NCI-H460 (cell line): ENCODE measurements at places on chromosomes 5 and 9.

DNA sequence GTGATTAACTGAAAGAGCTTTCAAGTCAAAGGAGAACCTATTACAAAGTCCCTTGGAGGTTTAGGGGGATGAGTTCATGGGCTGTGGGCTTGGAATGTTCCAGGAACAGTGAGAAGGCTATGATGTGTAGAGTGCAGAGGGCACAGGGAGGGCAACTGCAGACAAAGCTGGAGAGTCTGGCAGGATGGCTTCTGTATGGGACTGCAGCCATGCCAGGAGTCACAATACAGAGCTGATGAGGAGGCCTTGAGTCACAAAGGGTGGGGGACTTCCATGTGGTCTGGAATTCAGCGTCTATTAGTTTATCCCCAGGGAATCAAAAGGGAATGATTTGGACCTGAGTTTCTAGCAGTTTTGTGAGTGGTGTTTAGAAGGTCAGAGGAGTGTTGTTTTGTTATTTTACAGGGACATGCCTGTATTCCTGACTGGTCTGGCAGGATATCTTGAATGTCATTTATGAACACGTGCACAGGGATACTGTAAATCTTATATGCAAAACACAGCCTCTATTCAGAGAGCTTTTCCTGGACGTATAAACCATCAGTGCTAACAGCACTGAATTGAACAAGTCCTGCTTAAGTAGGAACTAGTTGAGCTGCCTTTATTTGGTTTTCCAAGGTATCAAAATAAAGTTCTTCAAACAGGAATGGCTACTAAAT lies 14.3 kb upstream of the TEK start:
- no peak for DNase-seq

GRCh38 chr5:75341934-75342333 lies 4.9 kb downstream of the HMGCR start:
- DNase-seq: no peak

DNA sequence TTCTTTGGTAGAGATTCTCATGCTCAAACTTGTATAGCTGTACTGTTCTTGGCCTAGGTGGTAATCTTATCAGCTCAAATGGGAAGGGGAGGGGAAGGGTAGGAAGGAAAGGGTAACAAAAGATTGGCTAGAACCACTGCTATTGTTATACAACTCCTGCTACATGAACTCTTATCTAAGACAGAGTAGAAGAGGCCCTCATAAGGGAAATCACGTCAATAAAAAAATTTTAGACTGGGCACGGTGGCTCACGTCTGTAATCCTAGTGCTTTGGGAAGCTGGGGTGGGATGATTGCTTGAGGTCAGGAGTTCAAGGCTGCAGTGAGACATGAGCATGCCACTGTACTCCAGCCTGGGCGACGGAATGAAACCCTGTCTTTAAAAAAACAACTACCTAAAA lies 15.9 kb downstream of the STOM start:
- DNase-seq: no peak

GRCh38 chr5:132427281-132428146 lies 58.0 kb downstream of the SLC22A5 start:
- no peak for DNase-seq

- DNase-seq: no peak
These were observed 76.4 kb downstream of the NDFIP1 start for GRCh38 chr5:142184988-142185387.

DNA sequence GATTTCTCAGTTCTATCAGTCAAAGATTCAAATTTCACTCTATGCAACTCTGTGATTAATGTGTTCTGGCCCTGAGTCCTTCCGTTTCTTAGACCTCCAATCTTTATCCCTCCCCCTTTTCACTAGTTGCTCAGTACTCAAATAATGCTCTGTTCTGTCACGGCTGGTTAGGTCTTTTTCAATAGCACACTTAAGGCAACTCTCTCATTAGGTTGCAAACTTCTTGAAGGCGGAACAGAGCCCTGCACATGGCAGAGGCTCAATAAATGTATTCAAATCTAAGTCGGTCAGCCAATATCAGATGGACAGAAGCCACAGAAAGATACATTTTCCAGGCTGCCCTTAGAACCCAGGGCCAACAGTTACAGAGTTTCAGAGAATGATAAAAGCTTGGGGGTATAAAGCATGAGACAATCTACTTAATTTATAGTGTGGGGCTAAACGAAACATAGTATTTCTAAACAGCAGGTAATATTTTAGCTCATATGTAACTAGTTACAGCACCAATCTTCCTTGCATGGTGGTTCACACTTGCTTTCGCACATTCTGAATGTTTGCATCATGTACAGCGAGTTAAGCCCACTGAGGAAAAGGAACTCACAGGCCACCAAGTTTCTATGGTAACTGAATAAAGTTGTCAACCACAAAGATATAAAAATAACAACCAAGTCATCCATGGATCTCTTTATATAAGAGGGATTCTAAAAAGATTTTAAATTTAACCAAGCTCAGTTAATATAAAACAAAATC lies 67.1 kb upstream of the GOLPH3 start:
- no peak for DNase-seq

- no peak for DNase-seq
These were observed 288.9 kb downstream of the TRPM3 start for GRCh38 chr9:70832492-70832891.

- no peak for DNase-seq
These were observed 13.1 kb downstream of the FAXDC2 start for GRCh38 chr5:154837009-154837901.

DNA sequence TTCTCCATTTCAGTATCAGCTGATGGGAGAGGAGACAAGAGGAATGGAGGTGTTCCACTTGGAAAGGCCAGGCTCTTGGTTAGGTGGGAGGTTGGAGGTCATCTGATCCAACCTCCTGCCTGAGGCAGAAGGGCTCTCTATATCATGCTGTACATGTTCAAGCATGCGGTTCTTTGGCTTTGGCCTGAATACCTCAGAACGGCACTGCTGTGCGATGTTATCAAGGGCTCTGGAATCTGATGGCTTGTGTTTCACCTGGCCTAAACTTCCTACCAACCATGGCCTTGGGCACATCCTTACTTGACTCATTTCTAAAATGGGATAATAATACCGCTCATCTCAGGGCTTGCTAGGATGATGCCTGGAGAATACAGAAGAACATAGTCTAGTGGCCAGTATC lies 90.1 kb upstream of the FAM169A start:
- no peak for DNase-seq

GRCh38 chr9:105432247-105432842 lies 15.5 kb upstream of the FSD1L start:
- DNase-seq: no peak

GRCh38 chr9:104914466-104914865 lies 13.5 kb downstream of the ABCA1 start:
- DNase-seq: no peak

DNA sequence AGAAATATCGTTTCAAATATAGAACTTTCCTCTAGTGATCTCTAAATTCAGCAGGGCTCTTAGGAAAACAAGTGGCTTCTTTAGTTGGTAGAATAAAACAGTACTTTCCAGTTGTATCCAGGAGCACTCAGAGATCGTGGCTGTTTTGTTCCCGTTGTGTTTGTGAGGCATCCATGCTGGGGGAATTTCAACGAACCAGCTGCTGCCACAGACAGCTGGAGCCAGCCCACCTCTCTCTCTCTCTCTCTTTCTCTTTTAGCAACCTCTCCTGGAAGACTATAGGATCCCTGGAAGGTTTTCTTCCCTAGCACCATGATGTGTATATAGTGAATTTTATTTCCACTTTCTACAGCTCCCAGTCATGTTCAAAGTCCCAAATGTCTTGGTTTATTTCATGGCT lies 1116.0 kb upstream of the SEMA6A start:
- no peak for DNase-seq

DNA sequence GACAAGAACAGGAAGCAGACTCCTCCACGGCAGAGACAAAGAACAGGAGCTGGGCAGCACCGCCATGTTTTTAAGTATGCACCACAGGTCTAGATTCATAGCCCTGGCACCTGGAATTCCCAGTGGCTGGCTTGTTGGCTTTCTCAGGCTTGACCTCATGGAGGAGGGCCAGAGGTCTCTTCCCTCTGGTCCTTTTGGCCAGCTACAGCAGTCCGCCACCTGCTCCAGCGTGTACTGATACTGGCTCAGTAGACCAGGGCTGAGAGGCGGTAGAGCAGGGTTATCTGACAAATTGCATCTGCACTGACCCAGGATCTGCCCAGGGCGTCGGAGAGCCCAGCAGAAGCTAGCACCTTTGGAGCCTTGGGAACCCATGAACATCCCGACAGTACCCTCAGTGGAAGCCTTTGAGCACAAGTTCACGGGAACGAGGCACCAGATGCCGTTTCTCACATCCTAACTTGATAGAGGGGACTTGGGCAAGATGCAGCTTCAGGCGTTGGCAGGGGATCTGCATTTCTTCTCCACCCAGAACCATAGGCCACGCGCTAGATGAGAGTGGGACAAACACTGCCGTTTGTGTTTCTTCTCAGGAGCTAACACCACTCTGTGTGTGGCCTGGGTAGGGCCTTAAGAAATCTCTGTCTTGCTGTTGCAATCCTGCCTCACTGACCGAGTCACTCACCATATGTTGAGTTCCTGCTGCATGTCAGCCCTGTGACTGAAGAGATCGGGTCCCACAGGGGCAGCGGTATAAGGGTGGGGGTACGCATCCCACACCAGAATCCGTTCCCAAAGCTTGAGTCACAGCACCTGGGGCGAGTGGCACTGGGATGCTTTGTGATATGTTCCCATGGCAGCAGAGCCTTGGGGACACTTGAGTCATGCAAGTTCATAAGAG lies 90.3 kb upstream of the OTULINL start:
- no peak for DNase-seq

- no peak for DNase-seq
These were observed 344.8 kb downstream of the MTRR start for GRCh38 chr5:8213701-8214240.

GRCh38 chr9:128771745-128772519 lies at the start of gene ZER1:
TSS of gene ZER1 (minus strand) at chr9:128771927. CDS start at chr9:128755565, 16,362 bp downstream.
- DNase-seq: peak; percentile 84

DNA sequence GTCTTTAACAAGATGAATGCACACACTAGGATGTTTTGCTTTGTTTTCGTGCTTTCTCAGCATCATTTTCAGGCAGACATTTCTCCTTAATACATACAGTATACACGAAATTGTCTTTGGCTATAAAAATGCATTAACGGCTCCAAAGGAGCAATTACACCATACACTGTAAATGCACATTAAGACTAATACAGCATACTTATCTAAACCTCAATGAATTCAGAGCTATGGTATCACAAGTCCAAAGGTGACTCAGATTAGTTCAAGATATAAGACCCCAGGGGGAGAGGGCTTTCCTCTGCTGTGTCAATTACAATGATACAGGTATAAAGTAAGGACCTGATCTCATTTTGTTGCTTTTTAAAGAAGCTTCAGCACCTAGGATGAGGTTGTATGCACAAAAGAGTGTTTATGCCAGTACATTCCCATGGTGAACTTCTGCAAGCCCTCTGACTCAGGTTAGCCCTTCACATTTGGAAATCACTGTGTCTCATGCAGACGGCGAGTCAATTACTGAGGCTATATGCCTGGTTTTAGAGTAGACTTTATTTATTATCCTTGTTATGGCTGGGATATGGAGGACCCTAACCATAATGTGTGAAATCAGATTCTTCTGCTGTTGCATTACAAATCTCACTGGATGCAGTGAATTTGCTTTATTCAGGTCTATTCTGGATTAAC lies 233.3 kb downstream of the ZNF608 start:
- no peak for DNase-seq

GRCh38 chr5:173772384-173773059 lies 115.6 kb upstream of the CPEB4 start:
- no peak for DNase-seq

GRCh38 chr5:172988276-172988675 lies 4.7 kb downstream of the ATP6V0E1 start:
- DNase-seq: no peak

- no peak for DNase-seq
These were observed 13.6 kb downstream of the AHRR start for GRCh38 chr5:334903-335739.

- DNase-seq: no peak
These were observed 421.3 kb downstream of the TLE1 start for GRCh38 chr9:81268048-81268447.

- no peak for DNase-seq
These were observed 4.6 kb upstream of the RNU6ATAC start for GRCh38 chr9:134168757-134169550.

DNA sequence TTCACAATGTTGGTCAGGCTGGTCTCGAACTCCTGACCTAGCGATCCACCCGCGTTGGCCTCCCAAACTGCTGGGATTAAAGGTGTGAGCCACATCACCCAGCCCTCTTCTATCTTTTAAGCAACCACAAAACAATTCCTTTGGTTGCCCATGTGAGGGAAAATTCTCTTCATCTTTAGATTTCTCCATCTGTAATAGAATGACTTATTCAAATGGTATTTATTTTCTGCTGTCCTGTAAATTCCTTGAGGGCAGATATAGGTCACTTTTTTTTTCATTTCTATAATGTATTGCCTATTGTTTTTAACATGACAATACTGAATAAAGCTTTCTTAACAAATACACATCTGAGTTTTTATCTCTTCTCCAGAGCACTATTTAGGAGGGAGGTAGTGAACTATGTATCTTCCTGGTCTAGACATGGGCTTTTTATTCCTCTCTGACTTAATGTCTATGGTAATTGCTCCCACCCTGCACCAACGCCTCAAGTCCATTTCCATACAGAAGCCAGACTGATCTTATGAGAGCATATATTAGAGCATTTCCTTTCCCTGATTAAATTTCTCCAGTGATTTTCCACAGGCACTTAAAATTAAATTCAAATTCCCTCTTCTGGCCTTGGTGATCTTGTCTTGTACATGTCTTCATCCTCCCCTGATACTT lies 595.6 kb downstream of the CAAP1 start:
- DNase-seq: no peak

DNA sequence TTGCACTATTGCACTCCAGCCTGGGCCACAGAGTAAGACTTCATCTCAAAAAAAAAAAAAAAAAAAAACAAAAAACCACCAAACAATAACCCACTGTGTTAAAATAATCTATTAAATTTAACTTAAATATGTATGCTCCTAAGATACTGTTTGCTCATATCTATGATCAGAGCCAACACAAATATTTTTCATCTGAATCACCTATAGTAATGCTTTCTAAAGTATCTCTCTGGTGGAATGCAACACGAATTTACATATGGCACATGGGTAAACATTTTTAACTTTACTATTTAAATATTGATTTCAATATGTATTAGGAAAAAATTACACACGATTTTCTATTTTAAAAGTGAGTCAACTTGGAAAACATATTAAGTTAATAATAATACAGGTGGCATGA lies 196.4 kb downstream of the RFX3 start:
- no peak for DNase-seq

DNA sequence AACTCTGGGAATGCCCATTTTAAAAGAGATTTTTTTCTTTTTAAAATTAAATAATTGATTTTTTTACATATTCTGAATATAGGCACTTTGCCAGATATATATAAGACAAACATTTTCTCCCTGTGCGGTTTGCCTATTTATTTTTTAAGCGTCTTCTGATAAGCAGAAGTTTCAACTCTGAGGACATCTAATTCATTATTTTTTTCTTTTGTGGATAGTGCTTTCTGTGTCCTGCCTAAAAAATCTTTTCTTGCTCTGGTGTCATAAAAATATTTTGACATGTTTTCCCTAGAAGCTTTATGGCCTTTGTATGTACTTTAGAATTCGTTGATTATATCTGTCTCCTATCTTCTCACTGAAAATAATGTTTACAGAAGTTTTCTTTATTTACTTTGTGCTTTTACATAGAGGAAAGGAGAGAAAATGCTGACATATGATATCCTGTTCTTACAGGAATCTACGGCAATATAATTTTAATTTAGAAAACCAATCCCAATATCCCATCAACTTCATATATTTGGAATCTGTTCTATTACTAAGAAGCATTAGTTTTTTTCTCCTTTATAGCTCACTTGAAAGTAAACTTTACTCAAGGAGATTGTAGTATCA lies 111.9 kb upstream of the EFNA5 start:
- DNase-seq: no peak

- DNase-seq: peak; percentile 36
These were observed 29.6 kb upstream of the SLC9A3 start for GRCh38 chr5:553874-554273.
